ENCODE measurements at places on chromosomes 3 and 15.

- DNase-seq: no peak
These were observed 17.1 kb upstream of the HEG1 start for GRCh38 chr3:125072749-125073389.

DNA sequence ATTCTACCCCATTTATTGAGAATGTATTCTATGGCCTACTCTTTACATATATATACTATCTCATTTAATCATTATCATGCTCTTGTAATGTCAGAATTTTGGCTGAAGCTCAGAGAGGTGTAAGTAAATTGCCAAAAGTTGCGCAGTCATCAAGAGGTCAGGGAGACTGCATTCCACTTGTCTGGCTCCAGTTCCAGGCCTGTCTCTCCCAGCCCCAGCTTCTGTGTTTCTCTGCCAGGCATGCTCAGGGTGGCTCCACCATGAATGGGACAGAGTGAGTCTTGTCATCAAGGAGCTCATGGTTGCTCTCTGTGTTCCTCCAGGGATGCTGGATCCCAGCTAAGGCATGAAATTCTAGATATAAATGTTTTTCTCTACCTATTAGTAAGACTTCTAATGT lies 635.1 kb upstream of the MDFIC2 start:
- no peak for DNase-seq

GRCh38 chr3:100169201-100169920 lies 55.1 kb upstream of the FILIP1L start:
- DNase-seq: no peak

DNA sequence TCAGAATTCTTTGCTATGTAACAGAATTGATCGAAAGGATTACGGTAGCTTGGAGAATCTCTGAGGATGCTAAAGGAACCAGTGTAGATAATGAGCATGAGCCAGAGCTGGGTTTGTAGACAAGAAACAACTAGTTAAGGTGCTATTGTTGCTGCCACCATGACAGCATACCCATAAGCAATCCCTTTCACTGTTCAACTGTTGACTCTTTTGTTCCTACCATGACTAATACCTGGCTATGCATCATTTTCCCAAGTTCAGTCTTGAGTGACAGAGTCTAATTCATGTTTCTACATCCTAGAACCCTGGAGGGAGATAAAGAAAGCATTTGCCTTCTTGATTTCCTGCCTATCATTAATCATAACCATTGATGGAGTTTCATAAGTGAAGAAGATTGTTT lies 600.3 kb downstream of the OTOL1 start:
- DNase-seq: no peak

All from esophagus squamous epithelium (tissue), 5 donors.